ENCODE measurements at places on chromosomes 5 and 9.

DNA sequence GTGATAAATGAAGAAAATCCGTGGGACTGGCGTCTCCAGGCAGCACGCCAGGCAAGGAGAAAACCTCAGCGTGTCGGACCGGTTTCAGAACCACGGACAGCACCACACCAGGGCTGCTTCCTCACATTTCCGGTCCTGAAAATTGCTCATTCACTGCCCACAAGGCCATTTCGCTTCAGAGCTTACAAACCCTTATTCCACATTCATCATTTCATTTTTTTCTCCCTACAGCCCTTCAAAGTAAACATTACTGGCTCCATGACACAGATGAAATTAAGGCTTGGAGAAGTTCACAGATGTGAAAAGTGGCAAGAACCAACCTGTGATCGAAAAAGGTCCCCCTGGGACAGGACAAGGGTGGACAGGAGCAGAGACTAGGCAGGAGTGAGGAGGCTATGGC, 1.5 kb upstream of the GPRIN1 start:
- peak; percentile 84 for DNase-seq

DNA sequence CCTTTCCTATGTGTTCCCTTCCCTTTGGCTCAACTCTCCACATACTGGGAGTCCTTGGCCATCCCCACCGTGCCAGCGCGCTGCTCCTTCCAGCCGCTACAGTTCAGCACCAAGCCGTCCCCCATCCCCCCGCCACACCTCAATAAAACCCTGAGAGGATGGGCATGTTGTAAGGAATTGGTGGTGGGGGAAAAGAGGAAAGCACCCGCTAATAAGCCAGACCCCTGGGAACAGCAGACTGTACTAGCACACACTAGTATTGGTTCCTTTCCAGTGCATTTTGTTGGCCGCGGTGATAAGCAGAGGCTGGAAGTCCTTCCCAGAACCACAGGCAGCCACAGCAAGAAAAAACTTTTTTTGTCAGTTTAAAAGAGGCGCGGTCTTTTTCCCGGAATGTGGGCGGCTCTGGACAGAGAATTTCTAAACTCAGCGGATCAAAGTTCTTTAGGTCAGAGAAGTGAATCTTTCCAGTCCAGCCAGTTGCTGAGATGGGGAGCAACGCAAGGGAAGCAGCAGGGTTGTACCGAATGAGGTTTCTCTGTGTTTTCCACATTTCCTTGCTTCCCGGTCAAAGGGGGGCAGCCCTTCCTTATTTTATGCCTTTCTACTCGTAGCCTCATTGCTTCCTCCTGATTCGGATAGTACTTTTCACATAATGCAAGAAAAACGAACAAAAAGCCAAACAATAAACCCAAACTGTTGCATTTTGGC, 2.1 kb downstream of the CHSY3 start:
- peak; percentile 60 for DNase-seq

DNA sequence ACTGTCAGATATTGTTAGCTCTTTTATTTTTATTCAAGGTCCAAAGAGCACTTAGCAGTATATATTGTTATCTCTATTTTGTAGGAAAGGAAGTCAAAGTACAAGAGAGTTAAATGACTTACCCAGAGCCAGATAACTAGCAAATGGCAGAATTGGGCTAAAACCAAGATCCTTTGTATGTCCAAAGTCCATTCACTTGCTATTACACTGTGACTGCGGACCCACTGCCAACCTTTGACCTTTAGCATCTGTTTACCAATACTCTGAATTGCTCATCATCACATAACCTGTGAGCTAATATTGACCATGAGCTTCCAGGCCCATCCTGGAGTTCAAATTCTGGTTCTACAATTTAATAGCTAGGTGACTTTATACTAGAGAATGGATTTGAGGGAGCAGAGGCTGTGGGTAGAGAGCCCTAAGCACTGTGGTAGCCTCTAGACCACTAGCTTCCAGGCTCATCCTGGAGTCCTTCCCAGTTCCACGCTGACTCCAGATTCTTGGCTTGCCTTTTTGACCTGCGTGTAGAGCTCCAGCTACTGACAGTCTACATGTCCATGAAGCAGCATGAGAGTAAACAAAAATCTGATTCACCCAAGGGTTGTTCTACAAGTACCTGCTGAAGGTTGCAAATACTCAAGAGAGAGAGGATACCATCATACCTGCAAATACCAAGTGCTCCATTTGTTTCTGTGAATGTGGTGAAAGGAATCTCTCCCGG, 424.0 kb downstream of the SH3GL2 start:
- no peak for DNase-seq

DNA sequence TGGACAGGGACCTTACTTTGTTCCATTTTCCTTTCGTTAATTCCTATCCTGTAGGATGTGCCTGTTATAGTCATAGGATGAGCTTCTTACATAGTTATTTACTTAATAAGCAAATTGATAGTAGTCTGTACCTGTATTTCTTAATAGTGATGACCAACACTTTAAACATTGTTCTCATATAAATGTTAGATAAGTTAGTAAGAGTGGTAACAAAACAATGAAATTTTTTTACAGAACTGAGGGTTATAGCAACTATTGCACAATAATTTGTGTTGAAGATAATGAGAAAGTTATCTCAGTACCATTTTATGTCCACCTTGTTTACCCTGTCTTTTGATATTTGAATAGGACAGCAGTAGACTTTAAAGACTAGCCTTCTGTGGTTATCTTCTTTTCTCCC, 162.9 kb upstream of the ELL2 start:
- no peak for DNase-seq

- peak; percentile 85 for DNase-seq
These were observed 446.8 kb downstream of the CCDC171 start for GRCh38 chr9:15999422-16000339.

- no peak for DNase-seq
These were observed 126.0 kb downstream of the GABRB2 start for GRCh38 chr5:161420521-161420920.

GRCh38 chr5:53024535-53024934, 35.4 kb downstream of the ITGA2 start:
- no peak for DNase-seq

GRCh38 chr5:143679777-143680176, 132.2 kb upstream of the HMHB1 start:
- DNase-seq, result peak; percentile 39

DNA sequence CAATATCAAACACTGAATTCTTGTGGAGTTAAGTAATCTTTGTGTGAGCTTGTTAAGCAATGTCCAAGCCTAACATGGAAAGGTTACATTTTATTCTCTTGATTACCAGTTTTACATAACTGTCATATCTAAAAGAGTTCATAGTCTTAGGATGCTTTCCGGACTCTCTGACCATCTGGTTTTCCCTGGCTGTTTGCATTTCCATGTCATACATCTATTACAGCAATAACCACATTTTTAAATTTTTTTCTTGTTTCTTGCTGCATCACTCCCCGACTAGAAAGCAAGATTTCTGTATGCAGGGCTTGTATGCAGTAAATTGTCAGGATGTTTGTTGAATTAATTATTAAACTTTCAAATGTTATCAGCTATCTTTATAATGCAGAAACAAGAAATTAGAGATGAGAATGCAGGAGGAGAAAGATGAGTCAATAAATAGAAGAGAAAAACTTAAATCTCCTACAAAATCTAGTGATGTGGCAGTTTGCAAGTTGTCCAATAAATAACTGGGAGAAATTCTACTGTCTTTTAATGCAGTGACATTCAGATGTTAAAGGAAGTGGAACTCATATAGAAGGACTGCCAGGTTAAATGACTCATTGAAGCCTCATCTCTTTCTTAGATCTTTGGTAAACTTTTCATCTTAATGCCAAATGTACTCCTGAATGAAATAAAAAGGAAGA, 179.6 kb upstream of the SGCD start:
- peak; percentile 55 for DNase-seq

GRCh38 chr9:127786773-127787104, 905 bp downstream of the CDK9 start:
- DNase-seq, result peak; percentile 32

- DNase-seq, result no peak
These were observed 20.7 kb downstream of the GSN start for GRCh38 chr9:121288673-121289025.
